Hepatocyte (in vitro differentiated cells): ENCODE measurements at places on chromosomes 5 and 9.

GRCh38 chr9:60545878-60546385 lies 368.3 kb upstream of the SPATA31A5 start:
- no peak for DNase-seq

GRCh38 chr5:89080467-89081116 lies 197.6 kb upstream of the MEF2C start:
- DNase-seq: no peak

DNA sequence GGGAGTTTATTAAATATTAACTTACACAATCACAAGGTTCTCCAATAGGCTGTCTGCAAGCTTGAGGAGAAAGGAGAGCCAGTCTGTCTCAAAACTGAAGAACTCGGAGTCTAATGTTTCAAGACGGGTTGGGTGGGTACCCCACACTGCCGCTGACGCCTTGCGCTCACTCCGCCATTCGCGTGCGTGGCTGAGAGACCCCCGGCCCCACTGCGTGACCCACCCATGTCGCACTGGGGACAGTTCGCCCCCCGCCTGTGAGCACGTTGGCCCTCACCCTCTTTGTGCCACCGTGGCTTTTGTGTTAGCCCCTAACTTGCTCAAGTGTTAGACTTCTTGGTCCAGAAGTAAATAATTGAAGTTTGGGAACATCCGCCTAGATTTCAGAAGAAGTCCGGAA lies 270.0 kb upstream of the ITGA1 start:
- DNase-seq: no peak

GRCh38 chr9:85081963-85082362 lies 412.4 kb downstream of the NTRK2 start:
- no peak for DNase-seq

DNA sequence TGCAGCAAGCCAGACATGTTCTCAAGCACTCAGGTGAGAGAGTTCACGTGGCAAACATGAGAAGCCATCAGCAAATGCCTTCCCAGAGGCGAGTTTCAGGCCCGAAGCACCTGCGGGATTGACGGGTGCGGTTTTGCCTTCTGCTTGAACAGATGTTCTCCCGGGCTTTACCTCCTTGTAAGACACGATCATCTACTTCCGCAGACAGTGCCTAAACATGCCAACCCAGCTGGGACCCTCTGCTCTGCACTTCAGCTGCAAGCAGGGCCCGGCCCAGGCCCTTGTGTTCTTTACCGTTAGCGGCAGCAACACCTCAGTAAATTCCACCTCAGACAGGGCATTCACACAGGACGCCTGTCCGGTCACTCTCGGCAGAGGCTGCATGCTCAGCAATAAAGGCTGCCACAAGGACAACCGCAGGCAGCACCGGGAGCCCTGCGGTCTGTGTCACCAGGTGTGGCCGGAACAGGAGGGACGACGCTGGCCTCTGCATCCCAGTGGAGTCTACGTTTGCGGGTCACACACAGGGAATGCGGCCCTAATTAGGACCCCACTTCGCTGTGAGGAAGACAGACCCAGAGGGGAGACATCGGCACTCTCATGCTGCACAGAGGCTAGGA lies 139.6 kb downstream of the ROR2 start:
- no peak for DNase-seq

DNA sequence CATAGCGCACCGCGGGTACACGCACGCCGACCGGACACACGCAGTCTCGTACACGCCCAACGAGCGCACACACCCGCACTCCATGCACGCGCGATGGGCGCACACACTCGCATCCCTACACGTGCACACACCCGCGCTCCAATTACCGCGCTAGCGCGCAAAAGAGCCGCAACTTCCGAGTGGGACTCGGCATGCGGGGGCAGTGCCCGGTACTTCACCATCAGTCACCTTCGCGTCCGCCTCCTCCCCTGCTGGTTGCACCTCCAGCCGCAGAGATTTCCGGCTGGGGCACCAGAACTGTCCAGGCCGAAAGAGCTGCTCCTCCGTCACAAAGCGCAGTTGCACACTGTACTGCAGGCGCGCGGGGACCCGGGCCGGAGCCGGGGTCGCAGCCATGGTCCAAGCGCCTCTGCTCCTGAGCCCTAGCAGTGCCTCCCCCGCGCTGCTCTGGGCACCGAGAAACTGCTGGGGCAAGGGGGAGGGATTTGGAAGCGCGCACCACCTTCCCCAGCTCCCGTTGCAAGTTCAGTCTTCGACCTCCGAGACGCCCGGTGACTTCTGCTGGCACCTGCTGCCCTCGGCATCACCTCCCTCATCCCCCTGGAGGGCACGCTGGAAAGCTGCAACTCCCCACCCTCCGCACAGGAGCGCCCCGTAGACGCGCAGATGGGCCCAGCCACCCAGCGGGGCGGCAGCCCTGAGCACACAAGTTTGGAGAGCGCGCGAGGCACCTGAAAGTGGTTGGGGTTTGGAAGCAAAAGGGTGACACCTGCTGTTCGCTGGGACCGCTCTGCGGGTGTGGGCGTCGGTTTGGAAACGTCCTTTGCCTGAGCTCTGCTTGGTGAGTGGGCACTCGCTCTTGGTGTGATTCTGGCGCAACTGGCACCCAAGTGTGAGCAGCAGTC lies 337.4 kb upstream of the PUM3 start:
- DNase-seq: peak; percentile 75

DNA sequence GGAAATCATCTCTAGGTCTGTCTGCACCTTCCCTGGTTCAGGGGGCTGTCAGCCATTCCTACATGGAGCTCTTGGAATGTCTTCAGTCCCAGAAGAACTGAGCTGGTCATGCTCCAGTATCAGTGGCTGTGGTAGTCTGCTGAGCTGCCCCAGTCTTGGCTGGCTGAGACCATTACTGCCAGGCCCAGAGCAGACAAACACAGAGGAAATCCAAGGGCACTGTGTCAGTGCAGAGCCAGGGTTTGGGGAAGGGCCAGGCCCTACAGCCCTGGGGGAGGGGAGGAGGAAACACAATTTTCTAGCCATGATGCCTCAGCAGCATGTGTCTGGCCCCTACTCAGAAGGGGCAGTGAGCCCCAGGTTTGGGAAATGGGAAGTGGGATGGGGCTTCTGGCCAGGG lies 58.4 kb downstream of the ARHGEF37 start:
- no peak for DNase-seq

DNA sequence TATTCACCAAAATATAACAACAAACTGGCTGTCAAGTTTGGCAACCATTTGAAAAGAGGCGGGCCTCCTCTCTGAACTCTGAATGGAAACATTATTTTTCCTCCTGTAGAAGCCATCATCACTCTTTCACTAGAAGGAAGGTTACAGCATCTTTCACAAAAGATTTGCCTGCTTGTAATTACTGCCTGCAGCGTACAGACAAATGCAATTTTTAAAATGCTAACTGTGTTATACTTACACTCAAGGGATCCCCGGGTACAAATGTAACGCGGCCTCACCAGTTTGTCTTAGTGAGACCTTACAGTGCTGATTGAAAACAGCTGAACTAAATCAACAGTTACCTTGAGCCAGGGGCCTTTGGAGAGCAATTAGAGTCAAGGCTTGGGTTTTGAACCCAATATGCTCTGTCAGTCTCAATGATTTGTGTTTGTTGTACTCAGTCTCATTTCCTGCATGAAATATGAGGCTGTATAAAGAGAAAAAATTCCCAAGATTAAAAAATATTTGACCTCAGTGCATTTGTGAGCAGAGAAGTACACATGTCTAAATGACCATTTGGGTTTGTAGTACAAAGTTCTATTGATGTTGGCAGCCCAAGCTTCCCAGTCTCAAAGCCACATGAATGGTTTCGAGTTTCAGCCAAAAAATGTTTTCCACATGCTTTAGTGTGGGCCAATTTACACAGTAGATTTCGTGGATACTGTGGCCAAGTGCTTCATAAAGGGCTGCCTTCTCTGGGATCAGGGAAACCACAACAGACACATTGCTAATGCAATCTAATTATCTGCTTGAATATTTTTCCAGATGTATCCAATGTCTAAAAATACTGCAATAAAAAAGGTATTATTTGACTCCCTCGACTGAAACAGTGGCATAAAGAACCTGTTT lies 500.0 kb downstream of the SPATA31D1 start:
- DNase-seq: peak; percentile 41

DNA sequence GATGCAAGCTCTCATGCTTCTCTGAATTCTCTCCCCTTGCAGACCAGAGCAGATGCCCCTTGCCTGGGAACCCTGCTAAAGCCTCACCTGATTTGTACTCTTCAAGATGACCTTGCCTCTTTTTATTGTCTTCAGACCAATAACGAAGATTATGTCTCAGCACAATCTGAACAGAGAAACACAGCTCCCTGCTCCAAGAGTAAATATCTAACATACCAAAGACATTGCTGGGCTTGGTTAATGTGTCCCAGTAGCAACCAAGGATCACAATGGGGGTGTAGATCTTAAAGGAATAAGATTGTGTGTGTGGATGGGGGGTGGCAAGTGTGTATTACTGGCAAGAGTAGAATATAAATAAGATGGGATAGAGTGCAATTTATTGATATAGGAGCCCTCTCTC lies 67.6 kb upstream of the LHFPL2 start:
- peak; percentile 47 for DNase-seq
